Activated CD4-positive, alpha-beta T cell treated with anti-CD3 and anti-CD28 coated beads, Interleukin-2, amount 50 U/mL, for 16 hours (primary cell): ENCODE measurements at places on chromosomes 11 and 22.

- no peak for DNase-seq
These were observed 18.9 kb downstream of the RRP8 start for GRCh38 chr11:6584528-6584927.

- DNase-seq, result no peak
These were observed 49.9 kb downstream of the ALX4 start for GRCh38 chr11:44260081-44260480.

GRCh38 chr22:40387746-40388145 is 17.4 kb downstream of the SGSM3 start:
- DNase-seq, result no peak

DNA sequence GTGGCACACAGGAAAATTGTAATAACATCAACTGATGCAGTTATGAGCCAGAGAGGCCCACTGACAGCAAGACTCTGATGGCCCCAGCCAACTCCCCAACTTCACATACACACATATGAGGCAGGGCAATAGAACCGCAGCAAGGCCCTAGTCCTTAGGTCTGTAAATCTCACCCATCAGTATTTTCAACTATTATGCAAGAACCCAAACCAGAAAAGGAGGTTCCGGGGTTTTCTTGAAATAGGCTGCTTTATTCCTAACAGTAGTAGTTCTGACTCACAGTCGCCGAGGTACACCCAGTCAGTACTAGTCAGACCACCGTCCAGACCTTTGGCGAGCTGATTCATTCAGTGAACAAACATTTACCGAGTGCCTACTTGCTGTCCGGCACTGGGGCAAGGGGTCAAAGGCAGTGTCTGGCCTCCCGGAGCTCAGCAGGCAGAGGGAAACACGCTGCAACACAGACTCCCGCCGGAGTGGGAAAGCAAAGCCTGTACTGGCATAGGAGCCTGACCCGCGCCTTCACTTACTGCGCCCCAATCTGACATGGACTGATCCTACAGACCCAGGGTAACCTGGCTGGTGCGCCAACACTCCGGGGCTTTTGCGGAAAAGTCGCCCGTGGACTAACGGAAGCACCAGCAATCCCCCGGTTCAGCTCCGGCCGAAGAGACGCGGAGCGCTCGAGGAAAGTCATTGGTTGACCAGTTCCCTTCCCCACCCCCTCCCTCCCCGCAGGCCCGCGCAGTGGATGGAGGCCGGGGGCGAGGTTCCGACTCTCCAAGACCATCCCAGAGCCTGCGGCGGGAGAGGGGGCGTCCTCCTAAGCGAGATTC is 1.3 kb downstream of the PLEKHA7 start:
- no peak for DNase-seq

DNA sequence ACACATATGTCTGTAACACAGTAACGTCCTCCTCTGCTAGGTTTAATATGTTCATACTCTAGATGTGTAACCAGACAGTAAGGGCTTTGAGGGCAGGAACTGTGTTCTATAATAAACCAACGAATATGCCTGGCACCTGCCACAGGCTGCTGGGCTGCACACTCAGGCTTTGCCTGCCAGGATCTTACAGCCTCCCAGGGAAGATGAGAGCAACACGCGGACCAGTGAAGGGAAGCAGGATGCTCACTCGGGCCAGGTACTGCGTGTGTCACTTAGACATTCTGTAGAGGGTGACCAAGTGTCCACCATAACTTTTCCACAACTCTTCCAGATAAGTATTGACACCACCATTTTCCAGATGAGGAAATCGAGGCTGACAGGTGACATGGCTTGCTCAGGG is 21.7 kb upstream of the BAIAP2L2 start:
- no peak for DNase-seq

DNA sequence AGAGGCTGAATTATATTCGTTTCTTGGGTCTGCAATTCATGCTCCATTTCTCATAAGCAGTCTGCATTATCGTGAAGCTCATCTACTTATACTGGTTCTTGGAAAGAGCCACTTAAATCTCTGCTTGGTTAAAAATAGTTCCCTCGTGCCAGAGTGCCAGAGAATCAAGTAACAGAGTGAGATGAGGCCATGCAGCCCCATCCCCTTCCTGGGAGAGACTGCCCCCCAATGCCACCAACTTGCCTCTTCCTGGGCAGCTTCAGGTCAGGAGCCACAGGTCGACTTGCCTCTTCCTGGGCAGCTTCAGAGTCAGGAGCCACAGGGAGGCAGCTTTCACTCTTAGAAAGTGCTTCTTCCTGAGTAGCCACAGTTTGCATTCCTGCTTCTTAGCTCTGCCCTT is 223.9 kb upstream of the ZBED5 start:
- no peak for DNase-seq

- DNase-seq, result no peak
These were observed 53.5 kb downstream of the PRR5L start for GRCh38 chr11:36349351-36350136.

- peak; percentile 18 for DNase-seq
These were observed 53.3 kb upstream of the PRDM11 start for GRCh38 chr11:45092901-45093760.

DNA sequence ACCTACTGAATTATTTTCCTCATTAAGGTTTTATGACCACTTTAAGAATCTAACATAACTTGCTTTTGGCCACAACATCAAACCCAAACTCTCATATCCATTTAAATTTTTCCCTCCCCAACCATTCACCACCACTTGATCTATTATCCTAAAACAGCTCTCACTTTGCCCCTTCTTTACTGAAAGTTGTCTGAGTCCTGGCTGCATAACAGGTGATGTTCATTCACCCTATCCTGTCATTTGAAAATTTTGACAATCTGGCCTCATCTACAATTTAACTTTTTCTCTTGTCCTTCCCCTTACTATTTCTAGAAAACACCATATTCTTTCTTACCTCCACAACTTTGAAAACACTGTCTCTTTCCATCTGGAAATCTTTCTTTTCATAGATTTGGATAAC is 89.3 kb downstream of the BDNF start:
- no peak for DNase-seq

GRCh38 chr11:27451244-27451965 is 21.2 kb downstream of the LGR4 start:
- DNase-seq, result no peak

DNA sequence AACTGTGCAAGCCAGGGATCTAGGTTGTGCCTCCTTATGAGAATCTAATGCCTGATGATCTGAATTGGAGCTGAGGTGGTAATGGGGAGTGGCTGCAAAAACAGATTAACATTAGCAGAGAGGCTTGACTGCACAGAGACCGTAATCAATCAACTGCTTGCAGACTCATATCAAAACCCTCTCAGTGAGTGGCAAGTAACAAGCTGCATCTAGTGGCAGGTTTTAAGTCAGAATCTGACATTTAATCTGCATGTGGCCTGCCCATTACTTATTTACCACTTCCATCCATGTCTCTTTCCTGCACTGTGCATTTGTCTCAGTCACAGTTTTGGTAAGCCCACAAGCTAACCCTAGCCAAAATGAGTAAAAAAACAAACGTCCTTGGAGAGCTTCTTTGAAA is 11.2 kb downstream of the C11orf58 start:
- peak; percentile 84 for DNase-seq

DNA sequence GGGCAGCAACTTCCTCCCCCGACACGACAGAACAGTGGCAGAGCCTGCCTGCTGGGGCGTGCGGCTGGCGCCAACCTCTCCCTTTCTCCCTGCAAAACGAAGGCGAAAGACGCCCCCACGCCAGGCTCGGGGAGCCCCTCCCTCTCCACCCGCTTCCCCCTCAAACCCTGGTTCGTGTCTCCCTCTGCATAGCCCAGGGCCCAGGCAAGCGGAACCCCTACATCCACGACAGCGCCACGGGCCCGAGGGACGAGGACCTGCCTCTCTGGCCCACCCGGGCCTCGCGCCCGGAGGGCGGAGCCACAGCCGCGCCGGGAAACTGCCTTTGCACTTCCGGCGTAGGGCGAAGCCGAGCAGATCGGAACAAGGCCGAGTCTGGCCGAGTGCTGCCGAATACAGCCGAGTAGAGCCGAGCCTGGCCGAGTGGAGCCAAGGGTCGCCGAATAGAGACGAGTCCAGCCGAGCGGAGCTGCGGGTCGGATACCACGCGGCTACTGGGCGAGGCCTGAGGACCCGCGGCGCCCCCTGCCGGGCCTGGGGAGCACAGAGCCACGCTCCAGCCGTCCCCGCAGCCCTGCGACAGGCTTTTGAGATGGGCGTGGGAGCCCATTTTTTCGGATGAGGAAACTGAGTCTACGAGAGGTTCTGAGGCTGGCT is 11.2 kb upstream of the C1QTNF6 start:
- DNase-seq, result peak; percentile 100

DNA sequence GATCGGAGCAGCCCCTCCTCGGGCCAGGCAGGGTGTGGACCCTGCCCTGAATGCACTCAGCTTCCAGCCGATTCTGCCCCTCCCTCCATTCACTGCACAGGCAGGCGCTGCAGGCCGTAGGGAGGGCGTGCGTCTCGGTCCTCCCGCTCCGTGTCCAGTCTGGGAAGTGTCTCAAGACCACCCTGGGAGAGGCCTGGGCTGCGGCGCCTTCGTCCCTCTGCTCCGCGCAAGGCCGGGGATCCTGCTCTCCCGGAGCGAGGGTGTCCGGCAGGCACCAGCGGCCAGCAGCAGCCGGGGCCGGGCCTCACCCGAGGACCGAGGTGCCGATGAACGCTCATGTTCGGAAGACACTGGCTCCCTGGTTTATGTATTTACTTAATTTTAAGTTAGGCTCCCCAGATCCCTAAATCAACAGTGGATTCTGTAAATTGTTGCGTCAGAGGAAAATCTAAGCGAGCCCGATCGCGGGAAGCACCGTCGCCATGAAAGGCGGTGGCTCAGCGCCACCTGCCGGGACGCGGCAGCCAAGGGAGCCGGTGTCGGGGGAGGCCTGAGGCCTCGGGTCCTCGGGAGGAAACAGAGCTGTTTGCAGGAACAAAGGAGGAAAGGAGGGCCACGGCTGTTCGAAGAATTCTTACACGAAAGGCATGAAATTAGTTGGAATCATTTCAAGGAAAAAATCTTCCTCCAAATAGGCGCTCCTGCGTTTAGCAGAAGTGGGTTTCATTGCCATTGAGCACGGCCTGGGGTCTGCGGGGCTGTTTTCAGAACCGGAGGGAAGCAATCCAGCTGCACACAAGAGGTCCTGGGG is 195.3 kb downstream of the BRD1 start:
- DNase-seq, result peak; percentile 16

- DNase-seq, result no peak
These were observed 13.3 kb downstream of the TSPO start for GRCh38 chr22:43164636-43165035.

DNA sequence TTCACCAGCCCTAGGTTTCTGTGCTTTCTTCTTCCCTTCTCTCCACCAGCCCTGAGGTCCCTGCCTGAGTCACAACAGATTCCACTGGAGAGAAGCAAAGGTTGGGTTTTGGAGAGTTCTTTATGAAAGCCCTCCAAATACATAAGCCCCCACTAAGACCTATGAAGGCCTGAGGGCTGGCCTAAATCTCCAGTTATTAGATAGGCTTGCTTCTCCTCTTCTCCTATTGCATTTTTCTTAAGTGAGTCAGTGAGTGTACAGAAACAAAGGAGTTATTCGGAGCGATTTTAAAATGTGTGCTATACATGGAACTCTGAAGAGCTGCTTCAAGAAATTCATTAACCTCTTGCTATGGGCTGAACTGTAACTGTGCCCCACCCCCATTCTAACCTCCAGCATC is 1057.3 kb downstream of the OPCML start:
- DNase-seq, result no peak

GRCh38 chr11:122441666-122442035 is 213.9 kb upstream of the UBASH3B start:
- DNase-seq, result no peak

- no peak for DNase-seq
These were observed 66.7 kb upstream of the NECTIN1 start for GRCh38 chr11:119795690-119796089.
